Activated T-cell treated with anti-CD3 and anti-CD28 coated beads for 1 hour (primary cell): ENCODE measurements at places on chromosomes 1 and 21.

DNA sequence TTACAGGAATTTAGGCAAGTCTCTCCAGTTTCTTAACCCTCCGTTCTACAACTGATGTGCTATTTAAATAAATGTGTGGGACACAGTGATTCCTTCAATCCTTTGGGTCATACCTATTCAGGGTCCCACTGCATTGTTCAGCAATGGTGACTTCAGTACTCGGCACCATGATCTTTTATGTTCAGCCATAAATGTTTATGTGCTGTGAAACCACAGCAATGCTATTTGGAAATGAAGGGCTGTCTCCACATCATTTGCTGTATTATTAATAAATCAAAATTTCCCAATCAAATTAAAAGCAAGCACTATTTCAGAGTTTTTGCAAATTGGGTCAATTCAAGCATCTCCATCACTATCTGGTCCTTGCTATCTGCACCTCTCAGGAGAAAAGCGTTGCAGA lies 84.8 kb downstream of the NR5A2 start:
- no peak for DNase-seq

- no peak for DNase-seq
These were observed 70.2 kb upstream of the ERRFI1 start for GRCh38 chr1:8096105-8097011.

DNA sequence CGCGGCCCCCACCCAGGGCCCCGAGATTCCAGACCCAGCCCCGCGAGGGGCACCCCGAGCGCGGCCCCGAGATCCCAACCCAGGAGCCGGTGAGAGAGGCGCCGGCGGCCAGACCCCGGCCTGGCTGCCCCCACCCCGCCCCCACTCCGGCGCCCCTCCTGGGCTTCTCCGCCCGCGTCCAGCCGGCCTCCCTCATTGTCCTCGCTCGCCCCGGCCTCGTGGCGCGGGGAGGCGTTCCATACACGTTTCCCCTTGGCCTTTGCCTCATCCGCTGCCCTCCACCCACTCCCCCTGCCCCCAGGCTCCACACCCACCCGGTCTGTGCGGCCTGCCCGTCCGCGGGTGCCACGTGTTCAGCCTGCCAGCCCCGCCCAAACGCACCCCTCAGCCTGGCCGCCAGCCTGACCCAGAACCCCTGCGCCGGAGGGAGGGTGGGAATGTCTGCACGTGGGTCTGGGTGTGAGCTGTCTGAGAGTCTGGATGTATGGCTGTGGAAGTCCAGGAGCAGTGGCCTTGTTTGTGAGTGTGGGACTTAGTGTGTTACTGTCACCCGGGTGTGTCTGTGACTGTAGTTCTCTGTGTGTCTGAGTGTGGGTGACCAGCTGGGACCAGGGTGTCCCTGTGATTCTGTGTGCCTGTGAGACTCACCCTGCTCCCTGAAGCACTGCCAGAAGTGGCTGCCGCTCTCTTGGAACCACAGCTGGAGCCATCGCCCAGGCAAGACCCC lies 681 bp downstream of the B4GALT2 start:
- no peak for DNase-seq

DNA sequence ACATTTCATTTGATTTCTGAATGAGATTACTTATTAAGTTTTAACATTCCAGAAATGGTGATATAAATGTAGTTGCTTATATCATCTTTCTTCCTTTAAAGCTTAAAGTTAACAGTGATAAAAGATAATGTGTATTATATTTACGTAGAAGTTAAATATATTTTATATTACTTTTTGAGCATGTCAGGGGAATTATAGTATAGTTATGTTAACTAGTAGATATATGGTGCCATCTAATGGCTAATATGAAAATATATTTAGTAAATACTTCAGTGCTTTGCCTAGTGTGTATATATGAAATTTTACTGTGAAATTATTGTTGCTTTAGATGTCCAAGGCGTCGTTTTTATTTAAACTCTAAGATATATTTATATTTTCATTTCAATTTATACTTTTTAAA lies 51.5 kb downstream of the SYT14 start:
- no peak for DNase-seq

DNA sequence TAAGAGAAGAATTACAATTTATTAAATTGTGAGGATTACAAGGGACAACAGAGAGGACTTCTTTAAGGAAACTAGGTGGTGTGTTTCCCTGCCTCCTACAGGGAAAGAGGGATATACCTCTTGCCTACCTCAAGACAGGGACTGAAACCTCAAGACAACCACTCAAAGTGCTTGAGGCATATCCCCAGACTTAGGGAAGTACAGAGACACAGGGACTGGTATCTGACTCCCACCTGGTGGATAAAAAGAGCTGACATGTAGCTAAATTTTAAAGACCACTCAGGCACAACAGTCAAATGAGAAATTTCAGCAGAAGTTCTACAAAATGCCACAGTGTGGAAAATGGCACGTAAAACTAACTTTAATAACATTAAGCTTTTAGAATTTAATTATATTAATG lies 21.3 kb downstream of the DENND2C start:
- DNase-seq = no peak

DNA sequence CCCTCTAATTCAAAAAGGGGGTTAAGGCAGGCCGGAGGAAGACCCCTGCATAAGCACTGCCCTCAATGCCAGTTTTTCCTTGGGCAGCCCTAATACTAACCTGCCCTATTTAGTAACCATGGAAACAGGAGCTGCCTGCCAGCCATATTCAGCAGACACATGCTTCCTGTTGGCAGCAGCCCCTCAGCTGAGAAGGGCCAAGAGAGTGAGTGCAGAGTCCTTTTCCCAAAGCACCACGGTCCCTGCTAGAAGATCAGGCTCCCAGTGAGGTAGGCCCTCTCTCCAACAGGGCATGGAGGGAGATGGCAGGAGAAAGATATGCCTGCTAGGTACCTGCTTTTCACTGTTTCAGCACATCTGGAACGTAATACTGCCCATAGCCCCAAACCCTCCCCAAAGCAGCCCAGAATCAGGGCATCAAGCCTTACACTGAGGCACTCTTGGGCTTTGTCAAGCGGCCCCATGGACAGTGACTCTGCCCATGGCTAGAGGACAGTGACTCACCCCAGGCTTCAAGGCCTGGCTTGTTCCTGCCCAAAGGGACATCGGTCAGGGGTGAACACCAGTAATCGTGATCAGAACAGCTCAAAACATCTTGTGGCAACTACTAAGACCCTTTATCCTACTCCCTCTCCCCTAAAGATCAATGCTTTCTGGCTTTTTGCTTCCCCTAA lies 64.5 kb downstream of the BCAR3 start:
- DNase-seq = no peak

DNA sequence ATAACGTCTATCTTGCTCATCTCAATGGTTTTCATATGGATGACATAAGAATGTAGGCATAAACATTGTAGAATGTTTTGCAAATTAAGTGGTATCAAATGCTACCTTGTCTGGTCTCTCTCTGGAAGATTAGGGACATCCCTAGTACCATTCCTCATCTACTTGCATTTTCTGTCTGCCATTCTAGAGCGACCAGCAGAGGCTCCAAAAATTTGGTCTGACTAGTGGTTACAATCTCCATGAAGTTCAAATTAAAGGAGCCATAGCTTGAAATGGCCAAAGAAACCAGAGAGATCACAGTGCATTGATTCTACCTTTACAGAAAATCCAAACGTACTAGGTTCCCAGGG lies 1.1 kb downstream of the CD84 start:
- DNase-seq = no peak

GRCh38 chr1:239321877-239322276 lies 64.5 kb upstream of the CHRM3 start:
- DNase-seq = no peak

- DNase-seq = no peak
These were observed 36.0 kb upstream of the CFAP298 start for GRCh38 chr21:32648165-32648564.

GRCh38 chr1:10195570-10195969 lies 14.8 kb upstream of the KIF1B start:
- DNase-seq = no peak

DNA sequence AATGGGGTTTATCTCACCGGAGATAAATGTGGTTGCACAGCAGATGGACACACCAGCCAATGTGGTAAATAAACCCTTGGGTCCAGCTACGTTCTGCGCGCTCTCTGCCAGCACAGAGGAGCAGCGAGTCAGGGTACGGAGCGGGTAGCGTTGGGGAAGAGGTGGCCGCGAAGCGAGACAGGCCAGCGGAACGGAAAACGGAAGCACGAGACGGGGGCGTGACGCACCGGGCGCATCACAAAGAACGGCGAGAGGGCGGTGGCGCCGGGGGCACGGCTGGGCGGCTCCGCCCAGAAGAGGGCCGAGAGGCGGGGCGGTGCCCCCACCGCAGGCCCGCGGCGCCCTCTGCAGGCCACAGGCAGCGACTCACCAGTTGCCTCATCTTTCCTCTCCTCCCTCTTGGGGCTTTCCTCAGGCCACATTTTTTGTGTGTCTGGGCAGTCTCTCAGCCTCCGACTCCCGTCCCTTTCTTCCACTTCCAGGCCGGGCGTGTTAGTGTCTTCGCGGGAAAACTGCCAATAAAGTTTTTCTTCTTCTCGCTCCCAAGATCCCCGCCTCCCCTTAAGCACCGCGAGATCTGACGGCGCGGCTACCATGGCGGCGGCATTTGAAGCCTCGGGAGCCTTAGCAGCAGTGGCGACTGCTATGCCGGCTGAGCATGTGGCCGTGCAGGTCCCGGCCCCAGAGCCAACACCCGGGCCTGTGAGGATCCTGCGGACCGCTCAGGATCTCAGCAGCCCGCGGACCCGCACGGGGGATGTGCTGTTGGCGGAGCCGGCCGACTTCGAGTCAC lies at the start of gene DDX20:
Gene DDX20 (plus strand): TSS at position 571 of the 793 bp plus-strand sequence. CDS start 24 bp downstream, at position 595.
- peak; percentile 90 for DNase-seq

DNA sequence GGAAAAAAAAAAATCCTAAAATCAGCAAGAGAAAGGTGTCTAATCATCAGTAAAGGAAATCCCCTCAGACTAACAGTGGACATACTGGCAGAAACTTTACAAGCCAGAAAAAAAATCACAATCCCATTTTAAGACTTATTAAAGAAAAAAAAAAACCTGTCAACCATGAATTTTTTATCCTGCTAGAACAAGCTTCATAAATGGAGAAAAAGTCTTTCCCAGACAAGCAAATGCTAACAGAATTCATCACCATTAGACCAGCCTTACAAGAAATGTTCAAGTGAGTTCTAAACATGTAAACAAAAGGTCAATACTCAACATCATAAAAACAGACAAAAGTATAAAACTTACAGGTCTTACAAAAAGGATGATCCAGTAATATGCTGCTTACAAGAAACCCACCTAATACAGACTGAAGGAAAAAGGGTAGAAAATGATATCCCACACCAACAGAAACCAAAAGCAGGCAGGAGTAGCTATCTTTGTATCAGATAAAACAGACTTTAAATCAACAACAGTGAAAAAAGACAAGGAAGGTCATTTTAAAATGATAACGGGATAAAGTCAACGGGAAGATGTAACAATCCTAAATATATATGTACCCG lies 129.6 kb downstream of the EVI5 start:
- no peak for DNase-seq

- DNase-seq = no peak
These were observed 3.6 kb upstream of the SCAF4 start for GRCh38 chr21:31735511-31735992.

DNA sequence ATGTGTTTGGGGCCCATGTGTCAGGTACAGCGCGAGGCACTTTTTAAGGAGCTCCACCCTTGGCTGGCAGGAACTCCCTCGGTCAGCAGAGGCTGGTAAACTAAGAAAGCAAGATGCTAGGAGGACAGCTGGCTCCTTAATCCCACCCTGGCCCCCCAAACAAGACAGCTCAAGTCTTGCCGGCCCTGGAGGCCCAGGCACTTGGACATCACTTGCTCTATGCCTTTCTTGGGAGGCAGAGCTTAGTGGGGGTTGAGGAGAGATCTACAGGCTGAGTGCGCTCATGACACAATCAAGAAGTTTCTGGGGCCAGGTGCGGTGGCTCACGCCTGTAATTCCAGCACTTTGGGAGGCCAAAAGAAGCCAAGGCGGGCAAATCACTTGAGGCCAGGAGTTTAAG lies 78.1 kb downstream of the CD34 start:
- DNase-seq = no peak

- no peak for DNase-seq
These were observed 14.2 kb upstream of the ZNF496 start for GRCh38 chr1:247345881-247346280.

DNA sequence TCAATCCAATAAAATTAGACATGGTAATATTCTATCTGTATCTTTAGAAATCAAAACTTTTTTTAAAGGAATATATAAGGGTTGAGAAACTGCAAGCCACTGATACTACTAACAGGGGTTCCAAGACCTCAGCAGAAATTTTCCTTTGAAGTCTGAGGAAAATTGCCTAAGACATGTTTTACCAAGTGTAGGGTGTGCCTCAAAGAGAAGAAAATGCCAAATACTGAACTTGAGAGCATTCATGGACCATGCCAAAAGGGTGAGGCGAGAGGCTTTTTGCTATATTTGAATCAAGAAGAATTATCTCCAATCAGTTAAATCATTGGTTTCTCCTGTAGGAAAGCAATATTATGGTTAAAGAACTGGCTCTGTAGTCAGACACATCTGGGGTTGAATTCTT lies 207.9 kb upstream of the B3GALT2 start:
- no peak for DNase-seq

- no peak for DNase-seq
These were observed 61.6 kb downstream of the OPTC start for GRCh38 chr1:203555511-203556046.

DNA sequence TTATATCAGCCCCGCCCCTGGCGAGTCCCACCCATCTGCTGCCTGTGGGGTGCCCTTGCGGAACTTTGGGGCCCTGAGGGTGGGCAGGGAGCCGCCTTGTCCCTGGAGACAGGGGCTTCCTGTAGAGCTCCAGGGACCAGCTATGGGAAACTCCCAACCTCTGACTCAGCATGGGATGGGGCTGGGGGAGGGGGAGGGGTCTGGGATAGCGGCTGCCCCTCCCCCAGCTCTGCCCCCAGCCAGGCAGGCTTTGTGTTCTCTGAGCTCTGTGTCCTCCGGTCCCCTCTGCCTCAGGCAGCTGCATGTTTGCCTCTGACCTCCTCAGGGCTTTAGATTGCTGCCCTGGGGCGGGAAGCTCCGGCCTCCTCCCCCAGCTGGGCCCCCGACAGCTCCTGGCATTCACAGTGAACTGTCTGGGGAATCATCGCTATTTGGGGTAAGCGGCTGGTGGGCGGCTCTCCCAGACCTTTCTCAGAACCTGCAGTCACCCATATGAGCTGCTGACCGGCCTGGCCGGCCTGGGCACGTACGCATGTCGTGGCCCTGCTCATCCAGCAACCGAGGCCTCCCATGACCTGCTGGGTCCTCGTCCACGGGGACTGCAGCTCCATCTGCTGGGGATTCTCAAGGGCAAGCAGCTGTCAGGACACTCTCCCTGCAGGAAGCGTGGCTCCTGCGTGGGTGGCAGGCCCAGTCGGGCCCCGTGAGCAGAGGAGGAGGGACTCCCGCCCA lies 17.1 kb downstream of the ARHGEF16 start:
- no peak for DNase-seq

DNA sequence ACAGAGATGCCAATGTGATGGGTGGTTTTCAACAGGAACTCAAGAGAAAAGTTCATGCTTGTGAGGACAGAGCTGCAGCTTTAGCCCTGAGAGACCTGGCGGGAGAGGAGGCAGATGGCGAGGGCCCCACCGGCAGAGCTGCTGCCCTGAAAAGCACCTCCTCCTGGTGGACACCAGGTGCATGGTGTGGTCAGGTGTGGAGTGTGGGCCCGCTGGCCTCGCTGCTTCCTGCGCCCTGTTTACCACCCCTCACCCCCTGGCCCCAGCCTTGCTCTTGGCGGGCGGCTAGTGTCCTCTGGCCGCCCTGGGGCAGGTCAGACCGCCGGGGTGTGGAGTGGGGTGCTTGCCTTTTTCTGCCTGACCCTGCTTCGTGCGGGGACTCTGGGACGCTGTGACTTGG lies 42.8 kb downstream of the PRKCZ start:
- DNase-seq = no peak
